Omental fat pad (tissue), 4 donors: ENCODE measurements at places on chromosomes 16 and 17.

GRCh38 chr16:78675312-78675711 lies 575.9 kb downstream of the WWOX start:
- no peak for DNase-seq

GRCh38 chr16:49856672-49857330 lies 889 bp upstream of the ZNF423 start:
- DNase-seq: no peak

GRCh38 chr17:17725011-17725751 lies 43.9 kb downstream of the RAI1 start:
- DNase-seq: no peak

GRCh38 chr16:68756239-68756915 lies 19.3 kb downstream of the CDH1 start:
- no peak for DNase-seq

GRCh38 chr16:74455619-74456289 lies 34.5 kb upstream of the CLEC18B start:
- no peak for DNase-seq

DNA sequence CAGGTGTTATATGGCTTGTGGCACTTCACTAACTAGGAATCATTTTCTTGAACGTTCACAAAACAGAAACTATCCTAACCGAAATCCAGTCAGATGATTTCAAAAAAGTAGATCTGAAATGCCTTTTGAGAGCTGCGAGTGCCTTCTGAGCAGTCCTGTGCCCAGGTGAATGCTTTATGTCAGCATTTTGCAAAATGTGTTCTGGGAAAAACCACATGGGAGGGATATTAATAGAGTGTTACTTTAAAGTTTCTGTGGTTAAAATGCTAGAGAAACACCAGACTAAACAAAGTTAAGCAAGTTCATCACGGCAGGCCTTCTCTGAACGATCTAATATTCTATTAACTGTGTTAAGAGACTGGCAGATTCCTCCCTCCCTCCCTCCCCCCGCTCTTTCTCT lies 15.8 kb upstream of the RGS9 start:
- DNase-seq: no peak

GRCh38 chr17:68346448-68346847 lies 55.2 kb downstream of the ARSG start:
- DNase-seq: no peak

DNA sequence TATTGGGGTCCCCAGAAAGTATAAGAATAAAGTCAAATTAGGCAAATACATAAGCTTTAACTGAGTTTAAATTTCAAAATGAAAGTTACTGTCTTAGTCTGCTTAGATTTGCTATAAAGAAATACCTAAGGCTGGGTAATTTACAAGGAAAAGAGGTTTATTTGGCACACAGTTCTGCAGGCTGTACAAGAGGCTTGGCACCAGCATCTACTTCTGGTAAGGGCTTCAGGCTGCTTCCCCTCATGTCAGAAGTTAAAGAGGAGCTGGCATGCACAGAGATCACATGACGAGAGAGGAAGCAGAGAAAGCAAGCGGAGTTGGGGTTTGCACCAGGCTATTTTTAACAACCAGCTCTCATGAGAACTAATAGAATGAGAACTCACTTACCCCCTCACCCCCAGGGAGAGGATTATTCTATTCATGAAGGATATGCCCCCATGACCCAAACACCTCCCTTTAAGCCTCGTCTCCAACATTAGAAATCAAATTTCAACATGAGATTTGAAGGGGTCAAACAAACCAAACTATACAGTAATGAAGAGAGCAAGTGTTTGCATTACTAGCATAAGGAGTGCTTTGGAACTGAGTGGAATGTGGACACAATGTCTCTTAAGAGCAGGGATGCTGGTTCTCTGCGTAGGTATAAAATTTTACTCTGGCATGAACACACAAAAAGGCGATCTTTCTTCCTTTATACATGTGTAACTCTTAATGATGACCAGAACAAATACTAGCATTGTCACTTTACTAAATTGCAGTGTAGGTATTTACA lies 292.8 kb upstream of the PMFBP1 start:
- DNase-seq: no peak

DNA sequence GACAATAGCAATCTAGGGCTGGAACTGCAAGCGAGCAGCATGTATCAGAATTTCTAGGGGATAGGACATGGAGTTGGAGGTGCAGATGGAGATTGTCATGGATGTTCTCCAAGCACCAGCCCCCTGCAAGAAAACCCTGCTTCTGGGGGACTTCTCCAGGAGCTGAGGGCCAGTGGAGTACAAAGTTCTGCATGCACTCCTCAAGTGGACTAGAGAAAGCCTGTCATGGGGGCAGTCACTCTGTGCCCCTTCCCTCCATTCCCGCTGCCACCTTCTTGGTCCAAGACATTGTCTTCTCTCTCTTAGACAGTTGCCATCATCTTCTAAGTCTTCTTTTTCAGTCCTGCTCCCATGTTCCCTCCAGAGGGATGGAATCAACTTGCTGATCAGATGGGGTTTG lies 87.9 kb downstream of the AIPL1 start:
- DNase-seq: no peak

DNA sequence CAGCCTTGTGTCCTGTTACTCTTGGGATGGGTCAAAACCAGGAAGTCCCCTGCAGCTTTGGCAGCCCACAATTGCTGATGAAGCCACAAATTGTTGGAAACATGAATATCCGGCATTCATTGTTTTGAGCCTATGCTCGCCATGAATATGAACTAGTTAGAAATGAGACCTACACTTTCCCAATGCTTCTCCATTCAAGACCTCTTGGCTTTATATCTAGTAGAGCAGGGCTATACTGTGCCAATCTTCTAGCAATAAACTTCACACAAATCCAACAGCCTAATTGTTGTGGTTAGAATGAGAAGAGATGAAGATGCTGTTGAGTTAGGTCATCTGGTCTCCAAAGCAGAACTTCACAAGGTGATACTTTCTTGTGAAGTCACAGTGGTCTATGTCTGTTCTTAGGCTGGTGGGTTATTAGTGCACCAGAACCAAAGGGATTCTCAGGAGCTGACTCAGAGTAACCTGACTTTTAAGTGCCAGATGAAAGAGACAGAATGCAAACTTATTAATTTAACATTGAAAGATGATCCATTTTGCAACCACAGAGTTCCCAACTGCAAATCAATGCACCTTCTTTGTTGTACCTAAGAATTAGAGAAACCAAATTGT lies 13.7 kb upstream of the KRT23 start:
- DNase-seq: no peak

DNA sequence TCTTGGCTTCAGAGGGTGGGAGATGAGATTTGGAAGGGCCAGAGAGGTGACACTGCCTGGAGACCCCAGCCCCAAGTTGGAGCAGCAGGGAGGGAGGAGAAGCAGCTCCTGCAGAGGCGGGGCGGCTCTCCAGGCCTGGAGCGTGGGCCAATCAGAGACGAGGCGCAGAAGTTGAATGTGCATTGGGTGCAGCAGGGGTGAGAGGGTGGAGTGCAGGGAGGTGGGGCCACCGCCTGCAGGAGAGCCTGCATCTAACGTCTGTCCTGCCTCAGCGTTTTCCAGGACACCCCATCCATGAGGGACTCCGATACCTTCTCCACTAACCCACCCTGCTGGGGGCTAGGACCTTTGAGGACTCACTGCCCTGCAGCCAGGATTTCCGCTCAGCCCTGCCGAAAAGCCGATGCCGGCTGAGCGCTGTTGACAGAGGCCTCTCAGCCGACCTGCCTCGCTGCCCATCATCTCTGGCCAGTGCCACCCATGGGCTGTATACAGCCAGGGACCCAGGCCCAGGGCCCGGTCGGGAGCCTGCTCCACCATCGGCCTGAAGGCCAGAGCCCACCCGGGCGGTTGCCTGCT lies 146.2 kb downstream of the ENGASE start:
- no peak for DNase-seq
